ENCODE measurements at places on chromosomes 6 and 20.

DNA sequence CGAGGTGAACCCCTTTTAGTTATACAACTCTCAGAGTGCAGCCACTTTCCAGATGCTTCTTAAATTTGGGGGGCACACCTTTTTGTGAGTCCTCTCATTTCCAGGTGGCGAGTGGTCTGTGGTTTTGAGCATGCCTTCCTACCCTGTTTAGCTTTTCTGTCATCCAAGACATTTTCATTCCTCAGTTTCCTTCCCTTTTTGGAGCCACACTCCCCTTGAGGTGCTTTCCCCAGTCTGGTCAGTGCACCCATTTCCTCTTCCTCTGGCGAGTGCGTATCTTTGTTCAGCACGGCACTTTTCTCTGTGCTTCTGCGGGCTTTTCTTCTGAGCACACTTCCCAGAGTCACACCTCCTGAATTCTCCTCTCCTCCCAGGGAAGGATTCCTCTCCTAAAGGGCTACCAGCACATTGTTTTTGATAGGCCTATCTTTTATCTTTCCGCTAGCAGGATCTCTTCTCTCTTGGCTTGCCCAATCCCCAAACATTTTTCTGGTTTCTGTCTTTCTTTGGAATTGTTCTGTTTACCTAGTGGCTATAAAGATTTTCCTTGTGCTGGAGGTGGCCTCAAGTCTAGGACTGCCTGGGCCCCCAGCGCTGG is 1.4 kb downstream of the PHF20 start:
- peak; percentile 40 for DNase-seq

- DNase-seq: no peak
Observed at GRCh38 chr6:34729631-34730470, 27.5 kb upstream of the SNRPC start.

GRCh38 chr6:11585426-11586016 is 48.0 kb downstream of the TMEM170B start:
- DNase-seq: peak; percentile 52

DNA sequence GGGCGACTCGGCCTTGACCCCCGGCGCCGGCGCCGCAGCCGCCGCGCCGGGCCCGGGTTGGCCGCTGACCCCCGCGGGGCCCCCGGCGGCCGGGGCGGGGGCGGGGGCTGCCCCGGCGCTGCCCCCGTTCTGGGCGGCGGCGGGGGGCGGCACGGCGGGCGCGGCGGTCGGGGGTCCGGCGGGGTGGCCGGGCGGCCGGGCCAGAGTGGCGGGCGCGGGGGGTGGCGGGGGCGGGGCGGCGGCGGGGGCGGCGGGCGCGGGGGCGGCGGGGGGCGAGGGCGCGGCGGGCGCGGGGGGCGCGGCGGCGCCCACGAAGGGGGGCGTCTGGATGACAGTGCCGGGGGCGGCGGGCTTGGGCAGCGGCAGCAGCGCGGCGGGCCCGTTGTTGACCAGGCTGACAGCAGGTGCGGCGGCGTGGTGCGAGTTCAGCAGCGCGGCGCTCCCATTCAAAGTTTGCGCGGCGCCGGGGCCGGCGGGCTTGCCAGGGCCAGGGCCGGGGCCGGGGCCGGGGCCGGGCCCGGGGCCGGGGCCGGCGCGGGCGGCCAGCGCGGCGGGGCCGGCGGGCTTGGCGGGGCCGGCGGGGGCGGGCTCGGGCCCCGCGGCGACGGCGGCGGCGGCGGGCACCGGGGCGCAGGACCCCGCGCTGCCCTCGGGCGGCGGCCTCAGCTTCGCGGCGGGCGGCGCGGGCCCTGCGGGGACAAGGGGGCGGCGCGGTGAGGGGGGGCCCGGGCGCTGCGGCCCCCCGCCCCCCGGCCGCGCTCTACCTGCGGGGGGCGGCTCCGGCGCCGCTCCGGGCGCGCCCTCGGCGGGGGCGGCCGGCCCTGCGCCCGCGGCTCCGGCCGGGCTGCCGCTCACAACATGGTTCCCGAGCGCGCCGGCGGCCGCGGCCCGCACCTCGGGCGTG is 659 bp downstream of the TAF4 start:
- peak; percentile 47 for DNase-seq

- no peak for DNase-seq
Observed at GRCh38 chr20:21151791-21152190, 25.9 kb downstream of the KIZ start.

DNA sequence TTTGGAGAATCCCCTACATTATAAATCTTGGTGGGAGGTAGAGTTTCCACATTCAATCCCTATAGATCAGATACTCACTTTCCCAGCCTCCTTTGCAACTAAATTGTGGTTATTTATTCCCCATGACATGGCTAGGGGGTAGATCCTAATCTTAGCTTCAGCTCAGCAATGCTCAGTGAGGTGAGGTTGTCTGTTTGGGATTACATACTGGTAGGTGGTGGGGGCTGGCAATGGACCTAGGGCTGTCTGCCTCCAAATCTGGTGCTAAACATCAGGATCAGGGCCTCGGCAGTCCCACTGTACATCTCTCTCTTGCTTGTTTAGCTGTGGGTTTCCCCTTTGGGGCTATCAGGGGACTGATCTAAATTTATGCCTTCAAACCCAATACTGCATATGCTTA is 45.8 kb upstream of the PMEPA1 start:
- DNase-seq: no peak

- DNase-seq: no peak
Observed at GRCh38 chr6:77487808-77488425, 24.6 kb upstream of the HTR1B start.

DNA sequence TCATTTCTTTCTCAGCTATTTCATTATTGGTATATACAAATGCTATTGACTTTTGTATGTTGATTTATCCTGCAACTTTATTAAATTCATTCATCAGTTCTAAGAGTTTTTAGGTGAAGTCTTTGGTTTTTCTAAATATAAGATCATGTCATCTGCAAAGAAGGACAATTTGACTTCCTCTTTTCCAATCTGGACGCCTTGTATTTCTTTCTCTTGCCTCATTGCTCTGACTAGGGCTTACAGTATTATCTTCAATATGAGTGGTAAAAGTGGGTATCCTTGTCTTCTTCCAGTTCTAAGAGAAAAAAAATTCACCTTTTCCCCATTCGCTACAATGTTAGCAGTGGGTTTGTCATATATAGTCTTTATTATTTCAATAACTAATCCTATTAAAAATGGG is 38.0 kb downstream of the KIF16B start:
- DNase-seq: no peak

DNA sequence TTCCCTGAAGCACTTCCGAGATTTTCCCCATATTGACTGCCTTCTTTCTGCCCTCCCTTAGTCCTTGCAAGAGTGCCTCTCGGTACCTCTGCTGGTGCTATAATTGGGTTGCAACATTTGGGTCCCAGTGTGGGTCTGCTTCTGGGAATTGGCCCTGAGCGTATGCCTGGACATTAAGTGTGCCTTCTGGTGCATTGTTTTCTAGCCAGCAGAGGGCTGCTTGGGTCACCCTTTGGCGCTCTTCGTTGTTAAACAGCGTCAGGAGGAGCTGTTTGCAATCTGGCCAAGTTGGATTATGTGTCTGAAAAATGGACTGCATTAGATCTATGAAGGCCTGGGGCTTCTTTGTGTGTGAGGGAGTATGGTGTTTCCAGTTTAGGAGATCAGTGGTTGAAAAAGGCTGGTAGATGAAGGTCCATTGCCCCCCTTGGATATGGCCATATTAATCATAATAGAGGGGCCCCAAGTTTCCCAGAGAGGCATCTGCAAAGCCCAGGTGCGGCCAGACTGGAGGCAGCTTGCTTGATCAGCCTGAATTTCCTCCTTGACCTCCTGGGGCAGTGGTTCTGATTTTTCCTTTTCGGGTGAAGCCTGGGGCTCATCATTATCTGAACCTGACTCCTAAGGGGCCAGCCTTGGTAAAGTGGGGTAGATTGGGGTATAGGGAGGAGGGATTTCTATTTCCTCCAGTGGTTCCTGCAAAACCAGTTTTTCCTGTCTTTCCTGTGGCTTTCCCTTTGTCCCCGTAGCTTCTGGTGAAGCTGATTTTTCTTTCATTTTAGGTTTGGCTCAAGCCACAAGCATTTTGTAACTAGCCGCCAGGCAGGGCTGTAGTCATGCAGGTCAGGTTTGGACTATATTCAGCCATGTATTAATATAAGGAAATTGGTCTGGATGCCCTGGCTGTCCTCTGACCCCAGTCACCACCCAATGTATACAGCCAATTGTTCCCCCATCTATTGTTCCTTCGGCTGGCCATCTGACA is 85.4 kb upstream of the GPR6 start:
- DNase-seq: no peak

- no peak for DNase-seq
Observed at GRCh38 chr20:22523128-22523498, 61.3 kb downstream of the FOXA2 start.

DNA sequence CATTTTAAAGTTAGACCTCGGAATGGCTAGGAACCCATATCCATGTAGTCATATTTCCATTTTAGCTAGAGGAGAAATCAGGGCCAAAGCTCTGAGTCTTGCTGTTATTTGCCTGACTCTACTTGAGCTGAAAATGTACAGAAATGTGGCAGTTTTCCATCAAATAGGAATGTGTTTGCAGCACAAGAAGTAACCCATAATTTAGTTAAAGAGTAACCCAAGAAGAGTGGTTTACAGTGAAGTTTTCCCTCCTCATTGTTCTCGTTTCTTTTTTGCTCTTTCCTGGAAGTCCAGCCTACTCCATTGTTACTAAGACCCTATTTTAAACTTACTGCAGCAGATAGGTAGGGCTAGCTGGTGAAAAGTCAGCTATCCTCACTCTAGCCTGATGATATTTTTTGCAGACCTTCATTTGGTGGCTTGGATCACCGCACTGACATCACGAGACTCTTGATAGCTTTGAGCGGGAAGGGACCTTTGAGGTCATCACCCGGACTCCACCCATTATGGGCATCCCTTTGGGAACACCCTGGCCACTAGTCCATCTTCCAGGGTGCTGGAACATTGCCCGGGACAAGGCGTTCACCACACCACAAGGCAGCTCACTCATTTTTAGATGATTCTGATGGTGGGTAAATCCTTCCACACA is 28.0 kb upstream of the ADGRF5 start:
- DNase-seq: no peak

- DNase-seq: no peak
Observed at GRCh38 chr20:53586640-53587039, 7.0 kb downstream of the ZNF217 start.

DNA sequence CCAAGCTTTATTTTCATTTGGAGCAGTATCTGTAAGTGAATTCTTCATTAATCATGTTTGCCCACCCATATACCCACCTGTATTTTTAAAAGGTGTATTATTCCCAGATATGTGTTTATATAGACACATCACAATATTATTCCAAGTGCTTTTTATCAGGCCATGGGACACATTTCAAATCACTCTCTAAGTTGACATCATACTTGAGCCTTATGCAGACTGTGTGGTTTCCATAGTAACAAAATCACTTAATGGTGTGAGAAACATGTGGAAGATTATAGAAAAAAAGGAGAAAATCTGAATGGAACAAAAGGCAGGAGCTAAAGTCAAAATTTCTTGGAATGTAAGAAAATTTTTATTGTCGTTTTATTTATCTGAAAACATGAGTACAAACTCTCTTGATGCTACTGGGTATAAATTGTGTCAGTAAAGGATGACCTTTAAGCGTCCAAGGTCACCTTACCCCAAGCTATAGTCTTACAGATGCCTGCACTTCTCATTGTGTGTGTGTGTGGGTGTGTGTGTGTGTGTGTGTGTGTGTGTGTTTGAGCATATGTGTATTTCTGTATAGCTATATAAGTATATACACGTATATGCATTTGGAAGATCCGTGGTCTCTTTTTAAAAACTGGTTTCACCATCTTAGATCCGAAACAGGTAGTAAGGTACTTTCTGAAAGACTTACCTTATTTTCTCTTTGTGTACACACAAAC is 79.8 kb upstream of the CCN6 start:
- DNase-seq: no peak

GRCh38 chr6:124027392-124027791 is 223.7 kb downstream of the NKAIN2 start:
- DNase-seq: no peak
